ENCODE measurements at places on chromosomes 6 and 20. TPM values are rescaled to one million over a fixed set of nuclear protein-coding genes. Genes with fewer than 3 reads are reported as not detected.

TGM2 gene
- polyA plus RNA-seq: 85.8 TPM

ZBTB9 gene
- polyA plus RNA-seq: 5.0 TPM

MLN gene
- 0.86 TPM for polyA plus RNA-seq

MUC21 gene
- polyA plus RNA-seq: not detected

SRSF12 gene
- 7.6 TPM for polyA plus RNA-seq

NR2E1 gene
- not detected for polyA plus RNA-seq

C4B gene
- 78.0 TPM for polyA plus RNA-seq

TNFRSF21 gene
- 94.5 TPM for polyA plus RNA-seq

TRIM38 gene
- 5.2 TPM for polyA plus RNA-seq

BTN1A1 gene
- polyA plus RNA-seq: 0.15 TPM

TREML2 gene
- polyA plus RNA-seq: not detected

APOBEC2 gene
- 2.8 TPM for polyA plus RNA-seq

MMP24 gene
- polyA plus RNA-seq: 1.2 TPM

PRDM13 gene
- not detected for polyA plus RNA-seq

STX11 gene
- polyA plus RNA-seq: 0.84 TPM

MCM8 gene
- polyA plus RNA-seq: 1.5 TPM

SNPH gene
- polyA plus RNA-seq: 2.3 TPM

BNIP5 gene
- 29.2 TPM for polyA plus RNA-seq

PTK6 gene
- polyA plus RNA-seq: 0.06 TPM

SMLR1 gene
- polyA plus RNA-seq: 31.0 TPM

TENT5A gene
- polyA plus RNA-seq: 90.7 TPM

NOTCH4 gene
- 2.7 TPM for polyA plus RNA-seq

Measured in hepatocyte (in vitro differentiated cells).